PC-9 (cell line): ENCODE measurements at places on chromosomes 3 and 15. TPM values are rescaled to one million over a fixed set of nuclear protein-coding genes. Genes with fewer than 3 reads are reported as not detected.
A peak's percentile ranks its signal among the peaks of the same experiment; 100 is the strongest.

IGF2BP2 gene
- 140 and 150 TPM in 2 replicates for total RNA-seq

DNA sequence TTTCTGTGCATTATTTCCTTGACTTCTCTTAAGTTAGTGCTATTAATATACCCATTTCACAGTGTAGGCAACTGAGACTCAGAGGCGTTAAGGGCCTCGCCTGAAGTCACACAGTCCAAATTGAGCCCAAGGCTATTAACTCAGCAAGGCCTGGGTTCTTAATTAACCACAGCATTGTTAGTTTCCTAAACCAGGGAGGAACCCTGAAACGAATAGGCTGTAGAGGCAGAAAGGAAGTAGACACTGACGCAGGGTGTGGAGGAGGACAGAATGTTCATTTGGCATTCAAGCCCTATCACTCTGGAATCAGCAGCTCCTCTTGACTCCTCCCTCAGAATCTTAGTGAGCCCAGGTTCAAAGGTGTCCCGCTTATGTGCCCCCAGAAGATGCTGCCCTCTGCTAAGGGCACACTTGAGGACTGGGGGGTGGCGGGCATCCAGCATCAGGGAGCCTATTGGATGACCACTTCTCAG lies 13.9 kb downstream of the ARHGEF3 start:
- no peaks in the 10 kb centered on the region for H3K36me3 ChIP-seq
- H3K4me3 ChIP-seq = no peak overlapping the region
- DNase-seq = no peak
- H3K27ac ChIP-seq = no peak overlapping the region

CIB2 gene
- total RNA-seq = 5.6 and 5.8 TPM in 2 replicates

ALAS1 gene
- total RNA-seq = 61.9 and 71.2 TPM in 2 replicates

- H3K4me3 ChIP-seq = no peak overlapping the region
- no peaks in the 10 kb centered on the region for H3K36me3 ChIP-seq
- no peak for DNase-seq
- no peak overlapping the region for H3K27ac ChIP-seq
Observed at GRCh38 chr15:54605556-54605955, 591.2 kb downstream of the RSL24D1 start.

GRCh38 chr3:108493862-108494261 lies 16.5 kb downstream of the MYH15 start:
- H3K4me1 ChIP-seq = no peaks in the 10 kb centered on the region
- no peaks in the 10 kb centered on the region for H3K36me3 ChIP-seq
- no peaks in the 10 kb centered on the region for H3K27me3 ChIP-seq
- DNase-seq = no peak
- no peak overlapping the region for H3K4me3 ChIP-seq
- H3K27ac ChIP-seq = no peak overlapping the region

NMD3 gene
- total RNA-seq = 56.5 and 64.2 TPM in 2 replicates

ACSBG1 gene
- 0.48 and 1.2 TPM in 2 replicates for total RNA-seq

TARS3 gene
- total RNA-seq = 4.6 and 5.6 TPM in 2 replicates

ZNF80 gene
- not detected in 2 replicates for total RNA-seq

MAP6D1 gene
- total RNA-seq = 2.2 TPM in 2 replicates

DNA sequence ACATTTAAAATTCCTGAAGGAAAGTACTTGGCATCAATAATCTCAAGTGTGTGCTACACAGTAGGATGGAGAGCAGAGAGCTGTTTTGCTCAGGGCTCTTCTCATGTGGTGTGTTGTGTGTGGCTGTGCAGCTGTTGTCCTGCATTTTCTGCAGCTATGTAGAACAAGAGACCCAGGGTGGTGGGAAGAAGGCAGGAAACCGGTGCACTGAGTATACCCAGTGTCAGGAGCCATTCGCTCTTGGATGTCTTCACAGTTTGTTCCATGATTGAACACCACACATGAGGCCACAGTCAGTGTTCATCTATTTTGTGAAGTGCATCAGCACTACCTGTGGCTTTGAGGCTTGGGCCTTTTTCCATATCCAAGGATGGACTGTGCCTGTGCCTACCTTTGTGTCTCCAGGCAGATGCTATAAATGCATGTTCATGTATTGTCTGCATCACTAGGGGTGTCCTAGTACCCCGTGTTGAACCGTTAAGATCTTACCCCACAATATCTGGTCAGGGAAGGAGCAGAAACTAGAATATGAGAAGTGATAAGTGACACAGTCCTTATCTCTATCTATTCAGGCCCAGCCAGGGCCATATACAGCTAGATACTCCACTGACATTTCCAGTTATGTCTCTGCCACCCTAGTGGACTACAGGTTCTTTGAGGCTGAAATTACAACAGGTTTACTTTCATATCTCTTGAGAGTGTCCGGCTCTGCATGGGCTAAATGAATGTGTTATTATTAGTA lies 194.3 kb downstream of the NR2F2 start:
- no peak for DNase-seq
- H3K27ac ChIP-seq = no peak overlapping the region
- peaks cover 20% of the 10 kb centered on the region for H3K27me3 ChIP-seq
- H3K36me3 ChIP-seq = no peaks in the 10 kb centered on the region
- no peak overlapping the region for H3K4me3 ChIP-seq

PLOD2 gene
- 27.4 and 30.3 TPM in 2 replicates for total RNA-seq

DNA sequence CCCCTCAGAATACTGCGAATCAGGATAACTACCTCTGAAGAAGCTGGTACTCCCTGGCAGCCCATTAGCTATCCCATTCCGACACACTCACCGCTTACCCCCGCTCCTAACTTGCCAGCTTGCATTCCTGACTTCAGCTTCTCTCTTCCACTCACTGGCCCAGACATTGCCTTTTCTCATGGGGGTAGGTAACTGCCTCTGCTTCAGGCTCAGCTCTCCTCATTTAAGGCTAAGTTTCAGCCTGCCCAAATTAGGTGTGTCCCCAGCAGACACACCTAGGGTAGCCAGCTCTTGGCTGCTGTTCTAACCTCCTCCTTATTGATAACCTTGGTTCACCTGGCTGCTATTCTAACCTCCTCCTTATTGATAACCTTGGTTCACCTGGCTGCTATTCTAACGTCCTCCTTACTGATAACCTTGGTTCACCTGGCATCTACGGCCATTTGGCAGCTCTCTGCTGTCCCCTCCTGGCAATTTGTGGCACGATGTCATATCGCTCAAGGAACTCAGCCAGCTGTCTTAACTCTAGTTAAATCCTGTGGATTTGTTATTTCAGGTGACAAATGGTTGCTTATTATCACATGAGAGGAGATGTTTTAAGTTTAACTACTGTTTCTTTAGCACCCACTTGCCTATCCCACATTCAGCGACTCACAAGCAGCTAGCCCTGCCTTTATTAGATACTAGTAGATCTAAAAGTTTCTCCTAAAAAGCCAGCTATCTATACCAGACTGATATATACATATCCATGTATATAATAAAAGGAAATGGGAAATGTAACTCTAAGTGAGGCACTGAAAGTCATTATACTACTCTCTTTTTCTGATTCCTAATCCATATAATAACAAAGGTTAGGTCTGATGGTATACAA lies 106.5 kb upstream of the ACP3 start:
- no peaks in the 10 kb centered on the region for H3K36me3 ChIP-seq
- peak; percentile 55 for DNase-seq
- peaks cover 7% of the 10 kb centered on the region; the same call in 1 of the 2 replicates for H3K4me1 ChIP-seq
- H3K27me3 ChIP-seq = no peaks in the 10 kb centered on the region
- H3K4me3 ChIP-seq = no peak overlapping the region

- no peak overlapping the region for H3K4me3 ChIP-seq
- H3K27me3 ChIP-seq = no peaks in the 10 kb centered on the region
- H3K36me3 ChIP-seq = no peaks in the 10 kb centered on the region
- no peaks in the 10 kb centered on the region for H3K4me1 ChIP-seq
- DNase-seq = no peak
- no peak overlapping the region for H3K27ac ChIP-seq
Observed at GRCh38 chr15:40747685-40748631, 7.1 kb downstream of the RMDN3 start.

NDN gene
- total RNA-seq = not detected in 2 replicates

CFAP92 gene
- total RNA-seq = 4.3 and 4.8 TPM in 2 replicates

DNA sequence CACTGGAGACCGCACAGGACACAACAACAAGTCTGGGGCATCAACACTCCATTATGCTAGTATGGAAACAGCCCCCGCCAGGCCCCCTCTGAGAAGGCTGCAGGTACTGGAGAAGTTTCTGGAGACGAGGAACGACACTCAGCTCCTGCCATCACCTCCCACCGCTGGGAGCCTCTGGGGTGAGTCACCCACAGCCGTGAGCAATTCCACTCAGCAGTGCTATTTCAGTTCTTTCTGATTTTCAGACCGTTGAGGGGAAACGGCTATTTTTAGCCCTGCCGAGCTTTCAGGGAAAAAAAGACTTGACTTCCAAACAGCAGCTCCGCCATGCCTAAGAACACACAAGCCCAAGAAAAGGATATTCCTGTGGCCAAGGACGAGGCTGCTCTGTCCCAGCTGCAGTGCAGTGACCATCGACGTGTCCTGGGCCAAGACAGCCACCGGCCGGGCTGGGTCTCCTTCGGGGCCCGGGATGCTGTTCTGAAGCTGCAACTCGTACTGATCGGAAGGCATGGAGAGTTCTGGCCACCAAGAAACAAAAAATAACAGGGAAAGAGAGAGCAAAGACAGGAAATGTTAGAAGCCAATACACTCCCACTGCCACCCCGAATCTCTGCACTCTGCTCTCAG lies 40.8 kb downstream of the NUP210 start:
- H3K27me3 ChIP-seq = no peaks in the 10 kb centered on the region
- H3K4me3 ChIP-seq = no peak overlapping the region
- H3K36me3 ChIP-seq = peaks cover 48% of the 10 kb centered on the region
- H3K4me1 ChIP-seq = no peaks in the 10 kb centered on the region

GRCh38 chr15:25737218-25737643 lies 125.9 kb downstream of the ATP10A start:
- no peak overlapping the region for H3K4me3 ChIP-seq
- H3K4me1 ChIP-seq = no peaks in the 10 kb centered on the region
- no peak for DNase-seq
- H3K27ac ChIP-seq = no peak overlapping the region

DNA sequence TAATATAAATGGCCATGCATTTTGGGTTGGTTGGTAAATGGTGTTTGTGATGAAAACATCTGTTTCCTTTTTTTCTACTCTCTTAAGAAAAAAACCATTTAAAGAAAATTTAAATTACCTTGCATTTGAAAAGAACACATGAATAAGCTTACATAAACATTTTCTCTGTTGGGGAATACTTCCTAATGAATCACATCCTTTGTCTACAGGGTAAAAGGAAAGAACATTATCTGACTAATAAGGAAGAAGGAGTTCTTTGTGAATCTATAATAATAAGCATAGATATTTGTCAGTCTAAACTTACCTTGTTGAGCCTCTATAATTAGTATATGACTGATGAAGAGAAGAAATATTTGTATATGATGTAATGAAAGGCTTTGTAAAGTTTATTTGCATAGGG lies 254.1 kb upstream of the ZNF717 start:
- no peak overlapping the region for H3K27ac ChIP-seq
- no peak overlapping the region for H3K4me3 ChIP-seq
- no peaks in the 10 kb centered on the region for H3K27me3 ChIP-seq
- no peaks in the 10 kb centered on the region for H3K4me1 ChIP-seq

GRCh38 chr3:173001622-173002021 lies 139.4 kb downstream of the SPATA16 start:
- H3K4me3 ChIP-seq = no peak overlapping the region
- no peak for DNase-seq
- H3K4me1 ChIP-seq = no peaks in the 10 kb centered on the region
- no peaks in the 10 kb centered on the region for H3K36me3 ChIP-seq
- no peaks in the 10 kb centered on the region for H3K27me3 ChIP-seq

DNA sequence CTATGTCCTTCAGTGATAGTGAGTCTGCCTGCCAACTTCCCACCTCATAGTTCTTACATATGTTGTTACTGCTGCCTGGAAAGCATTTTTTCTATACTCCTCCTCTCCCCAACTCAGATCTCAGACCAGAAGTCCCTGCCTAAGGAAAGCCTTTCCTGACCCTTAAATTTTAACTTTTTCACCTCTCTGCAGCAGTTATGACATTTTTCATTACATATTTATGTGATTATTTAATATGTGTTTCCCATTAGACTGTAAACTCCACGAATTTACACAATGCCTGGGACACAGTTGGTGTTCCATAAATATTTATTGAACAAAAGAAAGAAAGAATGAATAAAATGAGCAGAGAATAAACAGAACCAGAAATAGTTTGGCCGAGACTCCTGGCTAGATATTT lies 125.5 kb downstream of the MITF start:
- H3K27ac ChIP-seq = no peak overlapping the region
- DNase-seq = no peak
- H3K27me3 ChIP-seq = no peaks in the 10 kb centered on the region
- peaks cover 45% of the 10 kb centered on the region for H3K4me1 ChIP-seq
- H3K36me3 ChIP-seq = no peaks in the 10 kb centered on the region

GRCh38 chr3:163953526-163953925 lies 1124.8 kb downstream of the SI start:
- no peak overlapping the region for H3K27ac ChIP-seq
- no peaks in the 10 kb centered on the region for H3K27me3 ChIP-seq
- no peaks in the 10 kb centered on the region for H3K36me3 ChIP-seq
- no peak for DNase-seq

DNA sequence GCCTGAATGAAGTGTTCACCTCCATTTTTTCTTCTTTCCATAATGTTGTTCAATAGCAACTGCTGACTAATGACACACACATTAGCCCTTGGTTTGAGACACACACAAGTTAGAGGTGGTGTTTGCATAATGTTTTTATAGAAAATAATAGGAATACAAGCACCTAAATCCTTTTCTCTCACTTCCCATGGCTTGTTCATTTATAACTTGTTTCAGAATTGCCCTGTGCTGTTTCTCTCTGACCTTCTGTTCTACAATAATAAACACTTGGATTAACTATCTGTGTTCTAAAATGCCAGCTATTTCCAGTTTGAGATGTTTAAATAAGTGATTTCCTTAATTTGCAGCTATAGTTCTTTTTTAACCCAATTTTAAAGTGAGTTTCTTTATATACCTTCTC lies 525.1 kb upstream of the ROBO2 start:
- DNase-seq = no peak
- H3K4me3 ChIP-seq = no peak overlapping the region
- H3K27ac ChIP-seq = no peak overlapping the region
- no peaks in the 10 kb centered on the region for H3K27me3 ChIP-seq
- H3K36me3 ChIP-seq = no peaks in the 10 kb centered on the region

LRTM1 gene
- total RNA-seq = not detected in 2 replicates

HRH1 gene
- total RNA-seq = 7.4 and 9.2 TPM in 2 replicates

DNA sequence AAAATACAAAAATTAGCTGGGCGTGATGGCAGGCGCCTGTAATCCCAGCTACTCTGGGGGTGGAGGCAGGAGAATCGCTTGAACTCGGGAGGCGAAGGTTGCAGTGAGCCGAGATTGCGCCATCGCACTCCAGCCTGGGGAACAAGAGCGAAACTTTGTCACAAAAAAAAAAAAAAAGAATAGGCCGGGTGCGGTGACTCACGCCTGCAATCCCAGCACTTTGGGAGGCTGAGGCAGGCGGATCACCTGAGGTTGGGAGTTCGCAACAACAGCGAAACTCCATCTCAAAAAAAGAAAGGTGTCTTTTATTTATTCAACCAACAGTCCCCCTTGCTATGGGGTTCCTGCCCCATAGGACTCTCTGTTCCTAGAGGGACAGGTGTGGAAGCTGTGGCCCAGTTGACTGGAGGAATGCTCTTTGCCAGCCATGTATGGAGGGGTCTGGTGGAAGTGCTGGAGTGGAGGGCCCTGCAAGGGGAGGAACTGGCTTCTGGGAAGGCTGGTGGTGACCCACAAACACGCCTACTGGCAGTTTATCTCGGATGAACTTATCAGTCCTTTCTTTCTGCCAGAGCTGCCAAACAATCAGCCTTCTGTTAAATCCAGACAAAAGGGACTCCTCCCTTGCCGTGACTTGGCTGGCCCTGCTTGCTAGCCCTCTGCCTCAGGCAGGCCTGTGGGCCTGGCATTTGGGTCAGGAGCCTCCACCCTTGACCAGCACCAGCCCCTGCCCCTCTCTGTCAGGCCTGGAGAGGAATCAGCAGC lies 4.6 kb upstream of the DAG1 start:
- H3K36me3 ChIP-seq = no peaks in the 10 kb centered on the region
- DNase-seq = peak; percentile 60
- H3K27ac ChIP-seq = peak overlapping the region; percentile 98

- no peaks in the 10 kb centered on the region for H3K27me3 ChIP-seq
- no peak for DNase-seq
- H3K27ac ChIP-seq = no peak overlapping the region
Observed at GRCh38 chr15:39361497-39361896, 219.4 kb upstream of the THBS1 start.
